LNCaP clone FGC (cell line): ENCODE measurements at places on chromosomes 1 and 21.
A peak's percentile ranks its signal among the peaks of the same experiment; 100 is the strongest.

GRCh38 chr1:25893116-25893515 is 13.1 kb downstream of the STMN1 start:
- DNase-seq: no peak

- no peak for DNase-seq
These were observed 197.7 kb downstream of the NRIP1 start for GRCh38 chr21:14866859-14867765.

DNA sequence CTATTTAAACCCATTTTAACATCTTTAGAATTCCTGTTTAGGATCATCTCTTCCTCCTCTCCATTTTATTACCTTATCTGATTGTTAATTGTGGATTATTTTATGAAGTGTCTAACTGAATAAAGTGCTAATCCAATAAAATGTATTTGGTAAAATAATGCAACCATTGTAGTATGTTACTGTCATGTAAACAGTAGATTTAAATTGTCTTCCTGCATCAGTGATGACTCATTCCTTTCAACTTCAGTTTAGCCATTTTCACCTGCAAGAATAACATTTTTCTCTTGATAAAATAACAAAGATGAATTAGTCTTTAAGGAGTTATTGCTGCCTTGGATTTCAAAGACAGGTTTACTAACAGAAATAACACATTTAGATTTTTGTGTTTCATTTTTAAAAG is 5.4 kb downstream of the PPP2R5A start:
- DNase-seq: no peak

DNA sequence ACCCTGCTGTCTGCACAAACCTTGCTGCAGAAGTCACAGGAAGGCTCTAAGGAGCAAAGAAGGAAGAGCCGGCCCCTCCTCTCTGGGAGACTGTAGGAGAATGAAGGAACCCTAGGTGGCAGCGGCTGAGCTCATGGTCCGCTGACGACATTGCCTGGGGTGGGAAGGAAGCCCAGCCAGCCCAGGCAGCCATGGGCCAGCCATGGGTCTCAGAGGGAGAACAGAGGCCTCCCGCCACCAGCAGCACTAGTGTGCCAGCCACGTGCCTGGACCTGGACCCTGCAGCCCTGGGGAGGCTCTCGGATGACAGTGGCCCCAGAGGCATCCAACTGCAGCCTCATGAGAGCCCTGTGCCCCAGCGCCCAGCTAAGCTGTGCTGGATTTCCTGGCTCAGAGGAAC is 49.2 kb upstream of the POFUT2 start:
- no peak for DNase-seq

GRCh38 chr1:203272633-203273205 is 32.6 kb upstream of the BTG2 start:
- DNase-seq: no peak

DNA sequence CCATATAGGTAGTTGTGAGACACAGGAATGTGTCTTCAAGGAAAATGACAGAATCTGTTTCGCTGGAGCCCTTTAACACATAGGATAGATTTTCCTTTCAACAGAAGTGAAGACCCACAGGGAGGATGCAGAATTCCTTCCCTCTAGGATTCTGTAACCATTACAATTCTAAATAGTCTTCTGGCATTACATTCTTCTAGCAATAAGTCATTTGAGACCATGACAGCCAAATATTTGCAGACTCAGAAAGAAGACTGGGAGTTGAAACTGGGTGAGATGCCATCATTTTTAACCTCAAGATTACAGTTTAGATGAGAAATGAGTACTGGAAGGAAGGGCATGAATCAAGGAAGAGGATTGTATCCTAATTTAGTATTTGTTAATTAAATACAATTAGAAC is 61.6 kb downstream of the ZBTB18 start:
- DNase-seq: no peak

GRCh38 chr1:246280551-246280950 is 226.5 kb downstream of the SMYD3 start:
- DNase-seq: no peak

DNA sequence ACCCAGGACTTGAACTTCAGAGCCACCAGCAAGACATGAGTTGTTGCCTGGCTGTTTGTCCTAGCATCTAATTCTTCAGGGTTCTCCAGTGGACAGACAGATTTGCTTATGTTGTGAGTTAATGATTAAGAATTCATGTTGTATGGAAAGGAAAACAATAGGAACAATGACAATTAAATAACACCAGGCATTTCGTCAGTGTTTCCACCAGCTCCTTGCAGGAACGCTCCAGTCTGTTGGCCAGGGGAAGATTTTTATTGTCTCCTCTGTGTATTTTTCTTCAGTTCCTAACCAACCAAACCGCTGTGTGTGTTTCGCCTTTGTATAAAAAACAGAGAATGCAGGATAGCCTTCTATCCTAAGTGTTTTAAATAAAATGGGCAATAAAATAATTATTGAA is 64.4 kb upstream of the PTGFR start:
- no peak for DNase-seq

DNA sequence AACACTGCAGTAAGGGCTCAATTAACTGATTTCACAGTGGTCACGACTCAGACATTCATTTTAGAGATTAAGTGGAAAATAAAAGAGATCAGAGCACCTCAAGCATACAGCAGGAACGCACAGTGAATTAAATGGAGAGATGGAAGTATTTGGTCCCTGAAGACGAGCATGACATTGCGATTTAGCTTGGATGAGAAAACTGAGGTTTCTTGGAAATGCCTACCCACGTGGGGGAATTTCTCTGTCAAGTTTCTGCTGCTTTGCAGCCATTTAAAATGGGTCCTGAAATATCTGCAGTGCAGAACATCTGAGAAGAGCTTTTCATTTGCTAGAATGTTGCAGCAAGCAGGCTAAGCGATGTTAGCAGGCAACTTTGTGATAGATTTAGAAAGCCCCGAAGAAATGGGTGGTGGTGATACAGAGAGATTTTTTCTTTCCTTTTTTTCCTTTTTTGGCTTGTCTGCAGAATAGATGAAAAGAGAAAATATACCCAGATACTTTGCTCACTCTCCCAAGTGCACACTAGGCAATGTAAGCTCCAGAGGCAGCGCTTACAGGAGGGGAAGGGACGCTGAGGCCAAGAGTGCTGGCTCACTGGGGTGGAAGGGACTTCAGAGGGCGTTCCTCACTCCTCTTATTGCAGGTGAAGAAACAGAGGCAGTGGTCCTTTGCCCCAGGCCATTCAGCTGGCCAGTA is 258.0 kb downstream of the KCNJ6 start:
- DNase-seq: no peak

- no peak for DNase-seq
These were observed 87.4 kb downstream of the ADGRL4 start for GRCh38 chr1:78919150-78919549.

DNA sequence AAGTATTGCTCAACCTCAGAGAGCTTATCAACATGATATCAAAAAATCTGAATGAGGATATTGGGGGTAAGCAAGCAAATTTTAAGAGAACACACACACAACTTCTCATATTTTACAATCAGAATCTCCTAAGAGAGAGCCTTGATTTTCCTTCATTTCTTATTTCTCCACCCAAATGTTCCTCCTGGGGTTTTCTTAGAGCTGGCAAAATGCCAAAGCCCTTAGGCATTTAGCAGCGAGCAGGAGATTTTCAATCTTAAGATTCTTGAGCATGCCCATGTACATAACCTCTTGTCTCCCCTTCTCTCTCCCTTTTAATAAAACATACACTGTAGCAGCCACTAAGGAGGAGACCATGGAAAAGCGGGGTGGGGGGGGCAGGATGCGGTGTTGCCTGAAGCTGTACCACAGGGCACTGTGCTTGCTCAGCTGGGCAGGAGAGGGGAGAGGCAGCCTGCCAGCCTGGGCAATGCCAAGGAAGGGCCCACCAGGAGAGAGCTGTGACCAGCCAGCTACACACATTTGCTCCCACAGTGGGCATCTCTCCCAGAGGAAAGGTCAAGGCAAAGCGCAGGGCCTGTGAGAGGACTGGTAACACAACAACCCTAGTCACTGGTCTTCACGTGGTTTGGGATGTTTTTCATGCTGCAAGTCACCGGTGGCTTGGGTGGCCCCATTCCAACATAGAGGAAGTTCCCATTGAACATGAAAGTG is 4.3 kb downstream of the BRINP2 start:
- no peak for DNase-seq

- no peak for DNase-seq
These were observed 37.6 kb downstream of the PARP1 start for GRCh38 chr1:226370144-226370923.

DNA sequence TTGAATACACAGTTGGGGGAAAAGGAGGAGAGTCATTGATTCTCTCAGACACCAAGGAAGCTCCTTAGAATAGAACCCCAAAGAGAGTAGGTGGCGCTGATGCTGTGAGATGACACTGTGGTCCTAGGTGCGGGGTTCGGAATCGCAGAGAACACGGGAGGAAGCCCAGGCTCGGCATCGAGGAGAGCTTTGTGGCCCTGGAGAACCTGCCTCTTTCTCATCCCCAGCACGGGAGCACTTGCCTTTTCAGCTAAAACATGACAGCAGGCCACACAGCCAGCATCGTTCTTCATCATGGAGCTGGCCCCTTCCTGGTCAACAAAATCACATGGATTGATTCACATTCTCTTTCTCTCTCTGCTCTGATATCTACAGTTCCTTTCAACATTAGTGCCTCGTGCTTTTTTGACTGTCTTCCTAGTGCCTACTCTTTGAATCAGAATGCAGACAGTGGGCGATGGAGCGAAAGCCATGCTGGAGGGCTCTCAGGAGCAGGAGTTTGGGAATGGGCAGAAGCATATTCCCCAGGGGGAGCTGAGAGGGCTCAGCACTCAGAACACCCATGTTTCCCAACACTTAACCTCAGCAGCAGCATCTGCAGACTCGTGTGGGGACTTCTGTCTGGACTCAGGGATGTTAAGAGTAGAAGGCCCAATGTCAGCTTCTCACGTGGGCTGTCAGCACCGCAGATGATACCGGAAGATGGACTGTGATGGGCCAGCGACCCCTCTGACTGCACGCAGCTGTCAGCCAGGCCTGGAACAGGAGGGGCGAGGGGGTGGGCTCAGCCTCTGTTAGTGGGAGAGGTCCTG is 539.4 kb downstream of the KIF26B start:
- no peak for DNase-seq

- no peak for DNase-seq
These were observed 231.8 kb downstream of the KCNH1 start for GRCh38 chr1:210901981-210902770.

DNA sequence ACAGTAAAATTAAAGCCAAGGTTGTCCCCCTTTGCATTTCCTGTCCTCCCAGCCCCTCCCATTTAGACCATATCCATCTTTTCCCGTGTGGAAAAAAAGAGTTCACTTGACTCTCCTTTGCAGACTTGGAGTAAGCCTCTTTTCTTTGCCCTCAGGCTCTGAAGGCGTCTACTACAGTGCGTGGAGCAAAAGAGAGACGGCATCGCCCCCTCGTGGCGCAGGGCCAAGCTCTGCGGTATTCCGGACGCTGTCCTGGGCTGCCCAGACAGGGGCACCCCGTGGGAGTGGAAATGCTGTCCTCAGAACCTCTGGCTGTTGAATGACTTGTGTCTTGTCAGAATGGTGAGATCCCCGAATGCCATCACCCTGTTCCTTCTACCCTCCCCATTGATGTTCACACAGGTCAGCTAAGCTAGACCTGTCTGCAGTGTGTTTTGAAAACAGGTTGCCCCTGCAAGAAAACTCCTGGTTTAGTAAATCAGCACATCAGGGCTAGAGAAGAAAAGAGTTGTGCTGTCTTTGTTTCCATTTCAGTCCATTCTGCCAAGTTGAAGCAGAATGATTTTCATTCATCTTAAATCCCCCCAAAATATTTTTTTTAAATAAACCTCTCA is 12.3 kb upstream of the GJA8 start:
- peak; percentile 4 for DNase-seq

DNA sequence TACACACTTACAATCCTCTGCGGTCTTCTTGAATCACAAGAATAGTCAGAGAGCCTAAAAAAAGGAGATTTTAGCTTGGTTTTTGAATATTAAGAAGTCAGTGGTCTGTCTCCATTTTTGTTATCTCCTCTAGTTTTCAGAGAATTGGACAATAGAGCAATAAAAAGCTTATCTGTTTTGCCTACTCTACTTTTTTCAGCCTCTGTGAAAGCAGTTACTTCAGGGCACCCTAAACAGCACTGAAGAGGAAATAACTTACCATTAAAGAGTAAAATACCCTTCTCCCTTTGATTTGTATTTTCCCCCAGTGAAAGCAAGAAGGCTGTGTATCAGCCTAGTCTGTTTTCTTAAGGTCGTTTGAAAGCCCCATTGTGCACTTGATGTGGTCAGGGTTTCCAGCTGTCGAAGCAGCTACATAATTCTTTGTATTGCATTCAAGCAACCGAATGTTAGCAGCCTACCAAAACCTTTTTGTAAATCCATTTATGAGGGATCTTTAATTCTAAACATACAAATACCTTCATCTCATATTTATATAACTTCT is 1.0 kb downstream of the NTMT2 start:
- no peak for DNase-seq

DNA sequence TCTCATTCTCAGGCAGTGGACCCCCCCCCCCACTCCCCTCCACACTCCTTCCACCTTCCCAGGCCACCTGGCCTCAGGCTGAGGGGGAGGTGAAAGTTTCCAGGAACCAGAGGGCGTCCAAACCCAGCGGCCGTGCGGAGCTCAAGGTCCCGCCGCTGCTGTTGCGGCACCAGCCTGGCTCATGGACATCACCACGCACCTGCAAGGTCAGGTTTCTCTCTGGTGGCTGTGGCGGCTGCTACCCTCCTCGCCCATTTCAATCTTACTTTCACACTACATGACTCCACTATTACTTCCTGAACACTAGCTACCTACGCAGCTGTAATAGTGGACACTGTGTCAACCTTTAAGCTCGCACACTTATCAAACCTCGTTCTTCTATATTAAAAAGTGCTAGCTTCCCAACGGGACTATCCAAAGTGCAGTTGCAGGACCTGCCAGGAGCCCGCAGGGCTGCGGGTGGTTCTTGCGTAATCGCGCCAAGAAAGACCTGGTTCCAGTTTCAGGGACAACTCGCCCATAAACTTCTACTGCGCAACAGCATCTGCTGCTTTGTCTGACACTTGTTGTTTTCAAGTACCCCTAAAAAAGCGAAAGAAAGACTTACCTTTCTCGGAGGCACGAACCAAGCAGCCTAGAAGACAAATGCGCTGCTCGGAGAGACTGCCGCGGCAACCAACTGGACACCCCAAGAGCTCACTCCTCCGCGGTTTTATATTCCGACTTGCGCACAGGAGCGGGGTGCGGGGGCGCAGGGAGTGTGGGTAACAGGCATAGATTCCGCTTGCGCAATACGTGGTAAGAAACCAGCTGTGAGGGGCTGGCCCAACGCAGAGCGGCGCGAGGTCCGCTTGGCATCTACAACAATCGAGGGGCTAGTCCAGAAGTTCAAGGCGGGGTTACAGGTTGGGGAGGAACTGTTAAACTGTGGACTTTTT is at the start of gene DIRAS3:
DIRAS3 (minus strand) TSS at position 687 of the 938 bp plus-strand sequence. CDS start 3,330 bp downstream, outside the sequence.
- no peak for DNase-seq

GRCh38 chr1:59520827-59521418 is 224.0 kb downstream of the FGGY start:
- DNase-seq: no peak
